Fibroblast of lung (primary cell): ENCODE measurements at places on chromosomes 6 and 20. TPM values are rescaled to one million over a fixed set of nuclear protein-coding genes. Genes with fewer than 3 reads are reported as not detected.

DNA sequence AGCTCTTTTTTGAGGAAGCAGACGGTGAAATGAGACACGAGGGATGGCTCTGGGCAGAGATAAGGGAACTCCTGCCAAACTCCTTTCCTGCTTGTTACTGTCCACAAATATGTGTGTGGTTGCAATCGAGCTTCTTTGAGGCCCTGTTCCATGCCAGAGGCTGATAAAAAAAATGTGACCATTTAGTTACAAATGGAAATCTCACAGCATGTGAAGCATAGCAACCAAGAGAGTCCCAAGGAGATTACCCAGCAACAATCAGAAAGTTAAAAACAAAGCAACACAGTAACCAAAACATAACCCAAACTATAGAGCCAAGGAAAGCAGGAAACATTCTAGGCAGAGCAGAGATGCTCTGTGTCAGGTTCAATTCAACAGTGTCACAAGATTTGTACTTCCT lies 35.4 kb upstream of the HMGN3 start:
- H3K4me3 ChIP-seq = no peak overlapping the region
- no peaks in the 10 kb centered on the region for H3K4me1 ChIP-seq
- no peak overlapping the region for H3K27ac ChIP-seq
- H3K36me3 ChIP-seq = no peaks in the 10 kb centered on the region
- no peaks in the 10 kb centered on the region for H3K27me3 ChIP-seq

DNA sequence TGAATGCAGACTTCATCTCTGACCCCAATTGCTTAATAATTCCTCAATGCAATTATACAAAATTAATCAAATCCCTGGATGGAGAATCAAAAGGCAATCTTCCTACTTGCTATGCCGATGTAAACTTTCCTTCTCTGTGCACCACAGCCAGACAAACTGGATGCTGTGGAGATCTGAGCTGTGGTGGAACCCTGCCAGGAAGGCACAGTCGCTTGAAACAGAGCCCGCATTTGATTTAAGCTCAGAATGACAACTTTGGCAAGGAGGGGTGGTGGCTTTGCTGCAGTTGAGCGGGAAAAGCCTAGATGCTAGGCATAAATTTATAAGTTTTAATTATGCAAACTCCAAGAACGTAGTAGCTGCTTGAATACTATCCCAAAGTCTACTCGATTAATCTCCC lies 190.8 kb downstream of the MTFR2 start:
- H3K27ac ChIP-seq = no peak overlapping the region
- H3K4me1 ChIP-seq = peaks cover 3% of the 10 kb centered on the region
- H3K4me3 ChIP-seq = no peak overlapping the region

- DNase-seq = peak; percentile 98
- H3K4me3 ChIP-seq = no peak overlapping the region
- no peaks in the 10 kb centered on the region for H3K27me3 ChIP-seq
- H3K27ac ChIP-seq = peak overlapping the region; percentile 64
Observed at GRCh38 chr6:75098709-75099108, 107.1 kb downstream of the COL12A1 start.

GRCh38 chr6:145863988-145864616 lies 49.5 kb upstream of the FBXO30 start:
- H3K27ac ChIP-seq = no peak overlapping the region
- H3K36me3 ChIP-seq = no peaks in the 10 kb centered on the region
- no peak for DNase-seq

DNA sequence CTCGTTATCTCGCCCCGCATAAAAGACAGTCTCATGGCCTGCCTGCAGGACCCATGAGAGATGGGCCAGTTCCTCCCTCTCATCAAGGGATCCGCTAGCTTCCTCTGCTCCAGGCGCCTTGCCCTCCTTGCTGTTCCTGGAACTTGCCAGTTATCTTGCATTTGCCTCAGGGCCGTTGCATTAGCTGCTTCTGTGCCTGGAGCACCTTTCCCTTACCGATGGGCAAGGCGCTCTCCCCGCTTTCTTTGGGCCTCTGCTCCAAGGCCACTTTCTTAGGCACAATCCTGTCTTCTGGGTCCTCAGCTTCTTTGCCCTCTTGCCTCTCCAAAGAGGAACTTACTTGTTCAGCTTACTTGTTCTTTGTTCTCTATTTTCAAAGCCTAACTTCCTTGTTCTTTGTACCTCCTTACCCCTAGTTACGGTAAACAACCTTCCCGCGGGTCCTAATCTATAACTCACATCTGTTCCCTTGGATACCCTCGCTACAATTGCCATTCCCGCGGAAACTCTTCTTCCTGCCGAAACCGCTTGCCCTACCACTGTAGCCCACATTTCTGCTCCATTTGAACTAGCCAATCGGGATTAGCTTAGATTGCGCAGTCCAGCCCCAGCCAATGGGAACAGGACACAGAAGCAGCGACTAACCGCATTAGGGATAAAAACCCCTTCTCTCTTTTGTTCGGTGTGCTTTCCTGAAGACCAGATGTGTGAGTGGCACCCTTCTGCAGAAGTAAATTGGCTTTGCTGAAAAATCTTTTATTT lies 887 bp upstream of the NSFL1C start:
- no peak for DNase-seq
- H3K36me3 ChIP-seq = no peaks in the 10 kb centered on the region
- no peak overlapping the region for H3K4me3 ChIP-seq
- peaks cover 8% of the 10 kb centered on the region for H3K4me1 ChIP-seq
- H3K27me3 ChIP-seq = peaks cover 2% of the 10 kb centered on the region
- no peak overlapping the region for H3K27ac ChIP-seq

DNA sequence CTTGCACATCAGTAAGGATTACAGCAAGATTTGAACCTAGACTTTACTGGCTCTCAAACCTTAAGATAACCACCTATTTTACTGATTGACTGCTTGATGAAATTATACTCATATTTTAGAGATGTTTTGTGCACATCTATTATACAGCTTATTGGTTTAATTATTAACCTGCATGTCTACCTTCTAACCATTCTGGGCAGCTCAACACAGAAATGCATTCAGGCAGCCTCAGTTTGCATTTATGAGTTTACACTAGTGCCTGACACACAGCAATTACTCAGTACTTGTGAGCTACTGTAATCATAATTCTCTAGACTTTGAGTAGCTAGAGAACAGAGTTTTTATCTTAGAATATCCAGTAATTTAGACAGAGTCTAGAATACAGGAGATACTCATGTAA lies 273.9 kb upstream of the THEMIS start:
- no peak for DNase-seq
- H3K36me3 ChIP-seq = no peaks in the 10 kb centered on the region
- no peaks in the 10 kb centered on the region for H3K4me1 ChIP-seq
- no peak overlapping the region for H3K27ac ChIP-seq

Gene DPPA5
- not detected in 2 replicates for polyA plus RNA-seq

Gene TOX2
- polyA plus RNA-seq = 9.6 and 14.8 TPM in 2 replicates

Gene SLPI
- 3.7 TPM in 1 of 2 replicates, not detected in the other for polyA plus RNA-seq

Gene BHLHE23
- polyA plus RNA-seq = not detected in 2 replicates

Gene MUC22
- not detected in 2 replicates for polyA plus RNA-seq

Gene ACTL10
- polyA plus RNA-seq = 0.26 and 0.32 TPM in 2 replicates

Gene PLN
- 0.56 and 1.3 TPM in 2 replicates for polyA plus RNA-seq

Gene CFAP61
- 0.11 TPM in 1 of 2 replicates, not detected in the other for polyA plus RNA-seq

Gene CLPSL2
- polyA plus RNA-seq = not detected in 2 replicates
